Chondrocyte (in vitro differentiated cells): ENCODE measurements at places on chromosomes 3 and 15. TPM values are rescaled to one million over a fixed set of nuclear protein-coding genes. Genes with fewer than 3 reads are reported as not detected.

DNA sequence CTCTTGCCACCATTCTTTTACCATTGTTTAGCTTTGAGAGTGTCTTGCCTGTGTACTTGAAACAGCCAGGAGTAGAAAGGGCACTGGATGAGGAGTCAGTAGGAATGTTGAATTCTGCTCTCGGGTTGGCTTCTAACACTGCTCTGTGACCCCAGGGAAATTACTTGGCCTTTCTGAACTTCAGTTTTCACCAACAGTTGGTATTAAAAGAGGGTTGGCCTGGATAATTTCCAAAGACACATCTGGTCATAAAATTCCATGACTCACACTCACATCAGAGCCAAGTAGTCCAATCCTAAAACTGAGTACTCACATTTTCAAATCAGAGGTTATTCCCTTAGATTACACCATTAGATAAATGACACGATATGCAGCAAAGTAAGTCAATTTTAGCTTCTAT lies 141.6 kb downstream of the ECT2 start:
- DNase-seq: no peak

DNA sequence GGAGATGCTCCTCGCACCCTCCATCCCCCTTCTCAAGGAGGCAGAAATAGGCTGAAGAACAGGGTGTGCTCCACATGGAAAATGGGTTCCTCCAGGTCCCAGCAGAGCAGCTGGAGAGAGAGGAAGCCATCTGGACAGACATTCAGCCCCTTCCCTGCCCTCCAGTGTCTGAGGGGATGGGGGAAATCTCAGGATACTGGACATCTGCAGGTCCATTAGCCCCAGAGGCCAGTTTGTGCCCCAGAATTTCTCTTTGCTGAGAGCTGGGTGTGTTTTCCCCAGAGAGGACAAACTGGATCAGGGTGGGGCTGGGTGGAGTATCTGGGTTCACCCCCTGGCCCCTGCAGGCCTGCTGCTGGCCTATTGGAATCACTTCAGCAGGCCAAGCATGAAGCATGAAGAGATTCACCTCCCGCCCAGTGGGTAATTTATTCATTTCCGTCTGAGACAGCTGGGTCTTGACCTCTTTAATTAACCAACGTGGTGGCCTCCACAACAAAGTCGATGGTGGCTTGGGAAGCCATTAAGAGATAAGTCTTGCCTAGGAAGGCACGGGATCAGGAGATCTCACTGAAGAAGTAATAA lies 4.6 kb downstream of the FAM3D start:
- DNase-seq: no peak

GRCh38 chr3:42376344-42376798 lies 34.0 kb downstream of the LYZL4 start:
- DNase-seq: no peak

Gene EFCAB12
- total RNA-seq: 0.10 TPM in 1 of 3 replicates, not detected in the others

Gene GPR15
- not detected in 3 replicates for total RNA-seq
